ENCODE measurements at places on chromosomes 3 and 15.

DNA sequence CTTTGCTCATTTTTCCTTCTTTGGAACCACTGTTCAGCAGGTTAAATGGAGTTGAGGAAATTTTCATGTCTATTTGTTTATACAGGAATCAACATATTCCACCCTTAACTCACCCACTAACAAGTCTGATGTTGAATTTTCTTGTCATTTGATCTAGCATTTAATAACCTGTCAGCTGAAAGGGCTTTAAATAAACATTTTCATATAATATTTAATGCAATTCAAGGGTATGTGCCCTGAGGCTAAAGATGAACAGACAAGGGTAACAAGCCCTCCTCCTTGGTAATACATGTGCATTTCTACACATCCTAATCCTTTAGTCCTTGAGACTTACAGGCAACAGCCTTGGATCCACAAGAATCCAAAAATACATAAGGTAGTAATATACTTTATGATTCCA is 435.0 kb upstream of the NR2F2 start:
- DNase-seq = no peak

DNA sequence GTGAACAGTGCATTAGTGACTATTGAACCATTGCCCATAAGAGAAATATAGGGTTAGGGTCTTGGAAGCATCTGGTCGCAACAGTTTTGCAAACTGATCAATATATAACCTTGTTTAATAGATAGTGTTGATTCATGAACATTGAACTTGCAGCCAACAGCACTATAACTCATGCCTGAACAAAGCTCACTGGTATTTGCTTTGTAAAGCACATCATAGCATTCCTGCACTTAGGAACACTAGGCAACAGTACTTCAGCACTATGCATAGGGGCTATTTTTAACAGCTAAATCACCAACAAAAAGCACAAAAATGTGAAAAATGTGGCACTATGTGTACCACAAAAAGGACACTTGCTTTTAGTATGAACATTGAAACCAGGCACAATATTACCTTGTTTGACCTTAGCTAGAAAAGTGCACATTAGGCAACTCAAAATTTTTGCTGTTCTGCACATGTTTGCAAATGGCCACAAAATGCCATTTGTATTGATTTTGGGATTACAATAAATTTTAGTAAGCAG is 68.0 kb downstream of the OXNAD1 start:
- peak; percentile 65 for DNase-seq

GRCh38 chr3:185733980-185734724 is 90.7 kb downstream of the IGF2BP2 start:
- DNase-seq = peak; percentile 50

- no peak for DNase-seq
These were observed 111.4 kb downstream of the ZMAT3 start for GRCh38 chr3:178960181-178960580.

- DNase-seq = peak; percentile 56
These were observed 60.6 kb downstream of the CD200R1L start for GRCh38 chr3:112786002-112786590.

- DNase-seq = no peak
These were observed 55.4 kb downstream of the RASGRF1 start for GRCh38 chr15:79035111-79035601.

GRCh38 chr3:179450901-179451264 is 387 bp downstream of the GNB4 start:
- DNase-seq = no peak

DNA sequence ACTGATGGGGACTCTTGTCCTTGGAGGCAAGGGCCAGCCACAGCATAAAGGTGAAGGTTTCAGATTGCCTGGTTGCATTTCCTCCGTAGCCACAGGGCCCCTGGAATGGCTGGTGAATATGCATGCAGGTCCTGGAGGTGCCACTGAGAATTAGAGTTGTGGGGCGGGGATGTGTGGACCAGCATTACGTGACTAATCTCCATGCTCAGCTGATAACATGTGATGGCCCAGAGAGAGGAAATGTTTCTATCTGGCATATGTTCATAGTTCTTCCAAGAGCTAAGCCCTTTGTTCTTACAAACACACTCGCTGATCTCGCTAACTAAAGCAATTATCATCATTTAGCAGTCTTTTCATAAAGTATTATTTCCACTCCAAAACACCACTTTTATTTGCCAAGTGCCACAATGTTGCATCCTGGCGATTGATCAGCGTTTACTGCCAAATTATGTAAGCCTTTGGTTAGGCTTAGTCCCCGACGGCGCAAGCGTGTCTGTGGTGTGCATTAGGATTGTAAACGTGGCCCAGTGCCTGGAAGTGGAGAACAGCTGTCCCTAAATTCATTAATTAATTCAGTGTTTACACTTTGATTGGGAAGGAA is 55.9 kb downstream of the CGNL1 start:
- DNase-seq = no peak

DNA sequence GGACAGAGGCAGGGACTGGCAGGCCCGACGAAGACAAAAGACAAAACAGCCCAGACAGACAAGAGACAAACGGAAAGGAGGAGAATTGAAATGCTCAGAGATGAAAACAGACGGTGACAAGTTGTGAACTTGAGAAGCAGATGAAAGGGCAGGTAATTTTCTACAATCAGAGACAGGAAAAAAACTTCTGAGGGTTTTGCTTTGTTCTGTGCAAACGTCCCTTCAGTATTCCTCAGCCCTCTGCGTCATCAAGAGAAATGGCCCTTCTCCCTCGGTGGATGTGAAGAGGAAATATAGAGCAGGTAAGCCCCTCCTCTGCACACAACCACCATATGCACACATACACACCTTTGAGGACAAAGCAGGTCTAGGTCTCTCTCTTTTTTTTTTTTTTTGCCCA is 206.6 kb downstream of the UACA start:
- DNase-seq = no peak

GRCh38 chr3:38232701-38233100 is 32.9 kb upstream of the SLC22A13 start:
- no peak for DNase-seq

GRCh38 chr15:89908226-89908625 is 4.5 kb downstream of the ARPIN start:
- DNase-seq = no peak

- no peak for DNase-seq
These were observed 40.0 kb downstream of the ARRDC4 start for GRCh38 chr15:98000249-98001203.

GRCh38 chr3:32109256-32109655 is 2.8 kb downstream of the GPD1L start:
- no peak for DNase-seq

DNA sequence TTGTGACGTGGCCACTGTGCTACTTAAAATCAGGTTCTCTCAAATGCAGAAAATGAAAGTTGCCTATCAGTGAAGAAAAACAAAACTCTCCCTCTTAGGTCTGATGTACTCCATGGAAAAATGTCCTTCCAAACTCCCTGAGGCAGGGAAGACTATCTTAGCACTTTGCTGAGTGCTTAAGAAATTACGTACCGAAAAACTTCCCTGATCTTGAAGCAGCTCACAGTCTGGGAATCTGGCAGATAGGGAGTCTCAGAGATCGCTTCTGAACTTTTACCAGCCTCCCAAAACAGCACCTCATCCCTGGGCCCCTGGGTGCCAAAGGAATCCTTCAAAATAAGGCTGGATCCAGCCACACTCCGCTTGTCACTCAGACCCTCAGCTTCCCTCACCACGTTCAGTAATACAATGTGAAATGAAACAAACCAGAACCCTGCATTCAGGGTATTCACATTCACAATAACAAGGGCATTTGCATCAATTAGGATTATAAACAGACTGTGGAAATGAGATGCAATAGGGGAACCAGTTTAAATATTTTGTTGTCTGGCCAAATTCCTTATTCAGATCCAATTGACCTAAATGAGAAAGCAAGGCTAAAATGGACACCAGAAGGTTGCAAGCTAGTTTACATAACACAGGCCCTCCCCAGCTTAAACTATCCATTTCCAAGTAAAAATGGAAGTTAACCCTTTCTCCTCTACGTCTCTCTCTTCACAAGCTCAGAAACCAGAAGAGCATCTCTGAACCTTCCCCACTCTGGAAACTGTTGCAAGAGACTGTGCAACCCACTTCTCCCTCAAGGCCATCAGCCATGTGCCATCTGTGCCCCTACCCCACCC is 20.9 kb downstream of the OSBPL10 start:
- DNase-seq = no peak

- DNase-seq = no peak
These were observed 29.4 kb upstream of the AP3B2 start for GRCh38 chr15:82739086-82739485.

DNA sequence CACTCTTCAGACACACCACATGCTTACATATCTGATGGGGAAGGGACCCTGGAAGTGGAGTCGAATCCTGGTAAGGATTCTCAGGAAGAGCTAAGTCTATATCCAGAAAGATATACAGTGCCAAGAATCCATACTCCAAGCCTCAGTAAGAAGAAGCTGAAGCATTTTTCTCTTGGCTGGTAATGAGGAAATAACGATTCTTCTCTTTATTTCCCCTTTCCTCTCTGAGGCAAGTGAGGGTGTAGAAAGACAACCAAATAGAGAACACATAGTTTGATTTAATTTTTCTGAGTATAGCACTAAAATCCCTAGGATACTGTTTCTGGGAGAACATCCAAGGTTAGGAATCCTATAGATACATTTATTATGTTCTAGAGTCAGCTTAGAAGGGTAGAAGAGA is 857.3 kb downstream of the TUSC7 start:
- no peak for DNase-seq

DNA sequence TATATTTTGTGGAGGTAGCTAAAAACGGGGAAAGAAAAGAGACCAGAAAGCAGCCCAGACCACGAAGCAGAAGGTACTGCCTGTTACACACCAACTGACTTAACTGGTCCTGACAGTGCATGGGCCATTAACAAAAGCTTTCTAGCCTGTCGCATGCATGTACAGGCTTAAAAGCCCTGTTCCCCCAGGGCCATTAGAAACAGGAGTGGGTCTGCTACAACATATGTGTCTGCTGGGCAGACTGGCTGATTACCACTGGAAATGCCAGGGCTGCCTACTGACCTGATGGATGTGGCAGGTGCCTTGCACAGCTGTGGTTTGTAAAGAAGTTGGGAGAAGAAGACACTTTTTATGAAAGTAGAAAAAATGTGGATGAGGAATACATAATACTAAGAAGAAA is 137.4 kb downstream of the GAP43 start:
- no peak for DNase-seq

DNA sequence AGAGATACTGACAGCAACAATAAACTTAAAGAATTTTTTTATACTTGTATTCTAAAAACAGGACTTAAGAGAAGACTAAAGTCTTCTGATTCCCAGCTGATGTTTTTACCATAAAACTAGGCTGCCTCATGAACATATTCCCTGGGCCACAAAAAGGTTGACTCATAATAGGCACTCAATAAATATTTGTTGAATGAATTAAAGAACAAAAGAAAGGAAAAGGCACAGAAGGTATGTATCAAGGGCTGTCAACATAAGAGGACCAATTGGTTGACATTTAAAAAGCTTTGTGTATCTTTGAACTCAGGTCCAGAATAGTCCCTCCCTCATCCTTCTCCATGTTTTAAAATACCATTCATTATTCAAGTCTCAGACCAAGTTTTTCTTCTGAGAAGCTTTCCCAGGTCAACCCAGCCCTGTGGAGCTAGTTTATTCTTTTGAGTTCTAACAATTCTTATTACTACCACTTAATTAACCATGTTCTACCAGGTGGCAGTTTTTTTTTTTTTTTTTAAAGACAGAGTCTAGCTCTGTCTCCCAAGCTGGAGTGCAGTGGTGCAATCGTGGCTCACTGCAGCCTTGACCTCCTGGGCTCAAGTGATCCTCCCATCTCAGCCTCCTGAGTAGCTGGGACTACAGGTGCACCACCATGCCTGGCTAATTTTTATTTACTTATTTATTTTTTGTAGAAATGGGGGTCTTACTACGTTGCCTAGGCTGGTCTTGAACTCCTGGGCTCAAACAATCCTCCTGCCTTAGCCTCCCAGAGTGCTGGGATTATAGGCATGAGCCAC is 17.5 kb upstream of the ARHGEF3 start:
- no peak for DNase-seq

- DNase-seq = no peak
These were observed 396.0 kb downstream of the FHIT start for GRCh38 chr3:60855250-60855649.

DNA sequence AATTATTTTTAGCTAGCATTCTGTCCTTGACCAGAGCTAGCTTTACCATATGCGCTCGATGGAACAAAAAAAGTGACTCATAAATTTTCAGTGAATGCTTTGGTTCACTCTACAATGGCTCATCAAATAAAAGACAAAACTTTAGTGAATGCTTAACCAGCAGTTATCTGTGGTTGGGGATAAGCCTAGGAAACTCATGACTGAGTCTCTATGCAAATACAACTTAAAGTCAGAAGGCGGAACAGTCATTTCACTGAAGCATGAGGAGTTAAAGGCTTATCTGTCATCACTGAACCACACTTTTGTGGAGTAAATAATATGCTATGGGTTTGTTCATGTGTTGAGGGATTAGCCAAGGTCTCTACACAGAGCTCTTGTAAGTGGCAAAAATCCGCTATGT is 308.4 kb downstream of the SQOR start:
- no peak for DNase-seq

- no peak for DNase-seq
These were observed 96.8 kb upstream of the TPM1 start for GRCh38 chr15:62945760-62946159.

DNA sequence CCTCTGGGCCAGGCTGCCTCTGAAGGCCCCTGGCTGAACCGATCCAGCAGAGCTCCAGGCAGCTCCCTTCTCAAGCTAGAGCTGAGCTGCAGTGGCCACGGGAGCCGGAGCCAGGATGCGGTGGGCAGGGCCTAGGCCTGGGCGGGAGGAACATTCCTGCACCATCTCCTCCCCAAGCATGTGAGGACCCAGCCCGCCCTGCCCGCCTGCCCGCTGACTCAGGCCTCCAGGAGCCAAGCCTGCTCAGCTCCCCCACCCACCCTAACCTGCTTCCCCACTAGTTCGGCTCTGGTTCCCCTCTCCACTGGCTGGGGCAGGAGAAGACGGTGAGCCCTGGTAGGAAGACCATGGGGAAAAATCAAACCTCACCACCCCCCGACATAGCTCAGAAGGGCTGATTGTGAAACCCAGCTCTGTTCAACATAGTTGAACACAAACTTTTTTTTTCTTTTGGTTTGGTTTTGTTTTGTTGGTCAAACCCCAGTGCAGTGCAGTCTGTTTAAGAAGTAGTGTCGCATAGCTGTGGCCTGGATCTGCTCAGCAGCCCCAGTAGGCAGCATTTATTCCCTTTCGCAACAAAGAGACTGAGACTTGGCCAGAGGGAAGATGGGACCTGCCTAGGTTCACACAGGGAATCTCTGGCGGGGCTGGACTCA is 13.5 kb downstream of the SNX33 start:
- DNase-seq = peak; percentile 76

GRCh38 chr15:26028086-26028740 is 165.1 kb upstream of the ATP10A start:
- DNase-seq = peak; percentile 19

- DNase-seq = no peak
These were observed 1294.1 kb downstream of the NSUN3 start for GRCh38 chr3:95356764-95357501.

GRCh38 chr3:70342149-70342548 is 29.7 kb upstream of the MDFIC2 start:
- DNase-seq = no peak

DNA sequence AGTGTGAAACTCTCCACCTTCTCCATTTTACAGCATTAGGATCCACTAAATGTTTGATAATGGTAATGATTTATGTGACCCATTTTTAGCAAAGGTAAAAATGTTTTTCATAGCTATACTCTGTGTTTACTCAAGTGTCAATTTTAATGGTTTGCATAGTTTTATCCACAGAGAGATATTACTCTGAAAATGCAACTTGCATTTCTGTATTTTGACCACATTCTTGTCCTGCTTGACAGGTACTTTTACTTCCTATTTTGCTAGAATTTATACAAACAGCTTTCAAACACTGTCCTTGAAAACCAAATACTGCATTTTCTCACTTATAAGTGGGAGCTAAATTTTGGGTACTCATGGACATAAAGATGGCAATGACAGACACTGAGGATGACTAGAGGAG is 62.9 kb downstream of the SERPINI1 start:
- DNase-seq = no peak
